Right cardiac atrium (tissue), 5 donors: ENCODE measurements at places on chromosomes 7 and 10.
A peak's percentile ranks its signal among the peaks of the same experiment; 100 is the strongest.

GRCh38 chr10:42801135-42801534 is 18.5 kb downstream of the BMS1 start:
- no peak for DNase-seq

DNA sequence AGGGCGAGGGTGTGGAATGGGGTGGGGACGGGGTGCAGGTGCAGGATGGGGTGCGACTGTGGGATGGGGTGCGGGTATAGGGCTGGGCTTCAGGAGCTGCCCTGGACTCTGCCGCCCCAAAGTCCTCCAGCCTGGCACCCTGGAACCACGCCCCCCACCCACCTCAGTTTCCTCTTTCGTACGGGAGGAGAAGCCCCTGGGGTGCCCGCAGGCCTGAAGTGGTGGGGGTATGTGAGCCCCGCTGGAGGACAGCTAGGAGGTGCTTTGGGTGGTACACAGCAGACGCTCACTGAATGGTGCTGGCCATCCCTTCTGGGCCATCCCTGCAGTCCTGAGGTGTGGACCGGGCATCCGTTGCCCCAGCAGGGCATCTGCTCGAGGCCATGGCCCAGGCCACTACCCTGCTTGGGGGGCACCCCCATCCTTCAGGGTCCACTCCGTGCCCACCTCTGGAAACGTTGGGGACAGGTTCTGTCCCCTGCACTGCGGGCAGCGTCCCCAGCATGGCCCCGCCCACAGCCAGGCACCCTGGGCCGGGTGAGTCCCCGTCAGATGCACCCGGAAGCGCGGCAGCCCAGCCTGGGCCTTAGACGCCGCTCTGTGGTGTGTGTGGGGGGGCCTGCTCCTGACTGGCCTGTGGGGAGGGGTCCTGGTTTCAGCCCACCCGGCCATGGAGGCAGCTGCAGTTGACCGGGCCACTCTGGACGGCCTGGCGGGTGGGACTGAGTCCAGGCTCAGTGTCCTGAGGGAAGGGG is 41.6 kb downstream of the UNCX start:
- peak; percentile 22 for DNase-seq

GRCh38 chr7:154953006-154953684 is 49.8 kb downstream of the PAXIP1 start:
- DNase-seq, result peak; percentile 81

- no peak for DNase-seq
Measured at GRCh38 chr10:6774406-6774805, 194.3 kb upstream of the PRKCQ start.

- DNase-seq, result no peak
Measured at GRCh38 chr10:82887488-82887887, 1012.5 kb downstream of the NRG3 start.

- DNase-seq, result peak; percentile 61
Measured at GRCh38 chr7:351681-352480, 61.9 kb downstream of the FOXL3 start.

GRCh38 chr7:156002362-156003066 is 190.3 kb upstream of the SHH start:
- DNase-seq, result no peak

GRCh38 chr7:34875481-34875880 is 161.8 kb downstream of the DPY19L1 start:
- DNase-seq, result no peak

- DNase-seq, result no peak
Measured at GRCh38 chr10:58424176-58424575, 39.0 kb downstream of the TFAM start.
